ENCODE measurements at places on chromosomes 4 and X.

GRCh38 chr4:177737387-177737940 is 295.2 kb upstream of the AGA start:
- no peak for DNase-seq

DNA sequence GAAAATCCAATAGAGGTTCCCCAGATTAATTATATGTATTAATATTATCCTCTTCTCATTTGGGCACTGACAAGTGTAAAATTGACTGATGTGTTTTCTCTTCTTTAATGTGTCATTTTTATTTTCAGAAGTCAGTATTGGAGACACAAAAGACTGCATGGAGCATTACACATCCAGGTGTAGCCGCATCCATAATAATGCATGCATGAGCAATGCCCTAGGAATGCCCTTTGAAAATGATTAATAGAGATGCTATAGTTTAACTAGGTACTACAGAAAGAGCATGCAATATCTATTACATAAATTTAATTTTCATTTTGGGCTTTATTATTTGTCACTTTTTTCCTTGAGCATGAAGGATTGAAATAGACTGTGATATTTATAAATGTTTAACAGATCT is 509.9 kb downstream of the SPOCK3 start:
- DNase-seq = no peak

- no peak for DNase-seq
Measured at GRCh38 chr4:172168888-172169287, 355.7 kb downstream of the GALNTL6 start.

DNA sequence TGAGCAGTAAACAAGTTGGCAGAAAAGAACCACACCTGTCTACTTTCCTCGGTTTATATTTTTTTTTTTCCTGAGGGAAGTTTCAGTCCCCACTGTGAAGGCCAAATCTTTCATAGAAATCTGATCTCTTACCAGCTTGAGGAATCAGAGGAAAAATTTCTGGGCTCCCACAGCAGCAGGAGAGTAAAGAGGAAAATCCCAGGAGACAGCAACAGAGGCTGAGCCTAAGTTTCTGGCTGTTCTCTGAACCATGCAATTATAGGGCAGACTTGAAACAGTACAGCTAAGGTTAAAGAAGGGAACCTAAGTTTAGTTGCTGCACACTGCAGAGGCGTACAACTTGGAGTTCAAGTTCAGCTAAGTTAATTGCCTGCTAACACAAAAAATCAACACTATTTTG is 1090.9 kb upstream of the INTU start:
- no peak for DNase-seq

- no peak for DNase-seq
Measured at GRCh38 chr4:19514276-19515070, 737.2 kb upstream of the SLIT2 start.

- no peak for DNase-seq
Measured at GRCh38 chrX:24226176-24226575, 76.6 kb downstream of the ZFX start.

All from erythroblast (primary cell).